Astrocyte of the hippocampus (primary cell): ENCODE measurements at places on chromosomes 2 and 18.

DNA sequence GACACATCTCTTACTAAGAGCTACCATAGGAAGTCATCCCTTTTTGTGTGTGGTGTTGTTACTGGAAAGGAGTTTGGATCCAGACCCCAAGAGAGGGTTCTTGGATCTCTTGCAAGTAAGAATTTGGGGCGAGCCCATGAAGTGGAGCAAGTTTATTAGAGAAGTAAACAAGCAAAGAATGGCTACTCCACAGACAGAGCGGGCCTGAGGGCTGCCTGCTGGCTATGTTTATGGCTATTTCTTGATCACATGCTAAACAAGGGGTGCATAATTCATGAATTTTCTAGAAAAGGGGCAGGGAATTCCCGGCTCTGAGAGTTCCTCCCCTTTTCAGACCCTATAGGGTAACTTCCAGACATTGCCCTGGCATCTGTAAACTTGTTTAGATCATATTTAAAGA, 30.6 kb upstream of the PXDN start:
- no peak for DNase-seq

- no peak for DNase-seq
Observed at GRCh38 chr2:62785216-62785615, 79.7 kb downstream of the EHBP1 start.

DNA sequence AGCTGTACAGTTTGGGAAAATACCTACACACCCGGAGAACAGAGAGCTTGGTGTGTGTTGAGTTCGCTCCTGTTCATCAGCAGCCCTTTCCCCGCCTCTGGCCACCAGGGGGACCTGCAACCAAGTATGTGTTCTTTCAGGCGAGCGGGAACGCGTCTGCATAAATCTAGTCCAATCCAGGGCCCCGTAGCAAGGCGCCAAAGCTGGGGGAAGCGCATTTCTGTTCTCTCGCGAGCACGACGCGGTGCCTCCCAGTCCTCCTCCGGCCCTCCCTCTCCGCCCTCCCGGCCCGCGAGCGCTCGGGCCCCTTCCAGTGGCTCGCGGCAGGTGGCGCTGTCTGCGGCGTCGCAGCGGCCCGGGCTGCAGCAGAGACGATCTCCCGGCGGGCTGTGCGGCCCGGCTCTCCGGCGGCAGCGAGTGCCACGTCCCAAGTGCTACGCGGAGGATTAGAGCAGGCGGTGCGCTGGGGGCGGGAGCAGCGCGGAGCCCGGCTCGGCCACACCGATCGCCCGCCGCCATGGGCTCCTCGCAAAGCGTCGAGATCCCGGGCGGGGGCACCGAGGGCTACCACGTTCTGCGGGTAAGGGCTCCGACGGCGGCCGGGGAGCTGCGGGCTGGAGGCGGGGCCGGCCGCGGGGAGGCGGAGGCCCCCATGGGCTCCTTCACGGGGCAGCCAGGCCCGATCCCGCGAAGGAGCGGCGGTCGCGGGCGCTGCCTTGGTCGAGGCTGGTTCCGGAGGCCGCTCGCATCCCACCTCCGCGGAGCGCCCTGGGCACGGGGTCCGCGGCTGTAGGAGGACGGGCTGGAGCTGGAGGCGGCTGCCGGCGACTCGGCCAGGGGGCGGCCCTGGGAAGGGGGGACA, at the start of gene GORASP2:
TSS of gene GORASP2 (plus strand) at position 430 of the 862 bp plus-strand sequence. CDS start at position 518, 88 bp downstream.
- peak; percentile 100 for DNase-seq

GRCh38 chr18:58692422-58693185, 21.3 kb downstream of the MALT1 start:
- DNase-seq, result no peak

DNA sequence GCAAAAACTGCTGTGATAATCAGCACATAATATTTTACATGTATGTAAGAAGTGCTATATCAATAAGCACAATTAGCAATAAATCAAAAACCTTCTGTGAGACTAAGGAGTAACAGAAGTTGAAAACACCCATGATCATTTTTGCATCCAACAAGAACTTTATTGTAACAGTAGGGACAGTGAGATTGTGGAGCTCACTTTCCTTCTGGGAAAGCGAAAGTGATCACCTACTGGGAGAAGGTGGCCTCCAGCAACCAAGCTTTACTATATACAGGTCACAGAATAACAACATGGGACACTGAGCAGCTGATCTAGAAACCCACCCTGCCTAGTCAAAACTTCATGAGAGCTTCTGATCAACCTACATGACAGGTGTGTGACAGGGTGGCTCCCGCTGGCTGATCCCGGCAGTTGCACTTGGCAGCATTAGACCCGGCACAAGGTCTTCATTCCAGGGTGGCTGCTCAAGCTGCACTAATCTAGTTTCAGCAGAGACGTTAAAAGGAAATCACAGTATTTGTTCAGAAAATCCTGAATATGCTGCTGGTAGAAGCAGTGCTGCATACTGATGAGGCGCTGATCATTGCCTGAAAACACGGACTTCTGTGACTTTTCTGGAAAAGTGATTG, 63.5 kb upstream of the ARL5A start:
- DNase-seq, result peak; percentile 58

GRCh38 chr2:233351423-233351822, 2.9 kb upstream of the DGKD start:
- DNase-seq, result peak; percentile 23

GRCh38 chr2:180006231-180006630, 866 bp downstream of the CWC22 start:
- no peak for DNase-seq

DNA sequence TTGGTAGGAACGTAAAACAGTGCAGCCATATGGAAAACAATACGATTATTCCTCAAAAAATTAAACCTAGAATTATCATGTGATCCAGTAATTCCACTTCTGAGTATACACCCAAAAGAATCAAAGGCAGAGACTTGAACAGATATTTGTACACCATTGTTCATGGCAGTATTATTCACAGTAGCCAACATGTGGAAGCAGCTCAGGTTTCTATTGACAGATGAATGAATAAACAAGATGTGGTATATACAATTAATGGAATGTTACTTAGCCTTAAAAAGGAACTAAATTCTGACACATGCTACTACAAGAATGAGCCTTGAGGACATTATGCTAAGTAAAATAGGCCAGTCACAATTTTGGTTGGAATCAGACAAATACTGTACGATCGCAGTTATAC, 14.2 kb upstream of the RTTN start:
- no peak for DNase-seq

- DNase-seq, result peak; percentile 10
Observed at GRCh38 chr2:133884739-133885381, 316.6 kb upstream of the NCKAP5 start.

DNA sequence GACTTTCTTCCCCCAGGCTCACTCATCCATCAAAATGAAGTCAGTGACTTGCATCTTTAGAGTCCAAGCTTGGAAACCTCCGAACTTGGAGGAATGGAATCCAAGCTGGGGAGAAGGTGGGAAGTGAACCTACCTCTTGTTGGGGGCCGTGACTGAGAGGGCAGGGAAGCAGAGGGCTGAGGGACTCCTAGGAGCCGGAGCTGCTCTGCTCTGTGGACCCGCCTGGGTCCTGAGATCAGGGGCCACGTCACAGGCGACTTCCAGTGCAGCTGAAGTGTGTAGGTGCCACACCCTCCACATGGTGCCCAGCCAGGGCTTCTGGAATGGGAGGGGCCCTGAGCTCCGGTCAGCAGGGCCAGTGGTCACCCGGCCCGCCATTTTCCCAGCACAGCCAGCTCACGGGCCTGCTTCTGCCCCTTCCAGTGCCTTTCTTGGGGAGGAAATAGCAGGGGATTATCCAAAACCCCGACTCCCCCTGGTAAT, 63.4 kb upstream of the OTOS start:
- no peak for DNase-seq

DNA sequence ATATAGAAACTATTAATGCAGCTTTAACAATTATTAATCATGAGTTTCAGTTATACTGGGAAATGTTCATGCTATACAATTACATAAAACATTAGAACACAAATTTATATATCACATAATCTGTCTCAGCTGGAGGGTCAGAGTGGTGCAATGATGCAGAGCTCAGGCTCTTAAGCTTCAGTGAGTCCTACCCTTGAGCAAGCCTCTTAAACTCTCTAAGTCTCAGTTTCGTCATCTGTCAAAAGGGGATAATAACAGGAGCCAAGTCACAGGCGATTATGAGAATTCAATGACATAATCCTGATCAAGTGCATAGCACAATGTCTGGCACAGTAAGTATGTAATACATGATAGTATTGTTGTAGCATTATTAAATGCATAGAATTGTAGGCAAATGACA, 46.0 kb downstream of the LAMA1 start:
- no peak for DNase-seq

- DNase-seq, result peak; percentile 4
Observed at GRCh38 chr2:196248467-196249094, 77.2 kb upstream of the STK17B start.

DNA sequence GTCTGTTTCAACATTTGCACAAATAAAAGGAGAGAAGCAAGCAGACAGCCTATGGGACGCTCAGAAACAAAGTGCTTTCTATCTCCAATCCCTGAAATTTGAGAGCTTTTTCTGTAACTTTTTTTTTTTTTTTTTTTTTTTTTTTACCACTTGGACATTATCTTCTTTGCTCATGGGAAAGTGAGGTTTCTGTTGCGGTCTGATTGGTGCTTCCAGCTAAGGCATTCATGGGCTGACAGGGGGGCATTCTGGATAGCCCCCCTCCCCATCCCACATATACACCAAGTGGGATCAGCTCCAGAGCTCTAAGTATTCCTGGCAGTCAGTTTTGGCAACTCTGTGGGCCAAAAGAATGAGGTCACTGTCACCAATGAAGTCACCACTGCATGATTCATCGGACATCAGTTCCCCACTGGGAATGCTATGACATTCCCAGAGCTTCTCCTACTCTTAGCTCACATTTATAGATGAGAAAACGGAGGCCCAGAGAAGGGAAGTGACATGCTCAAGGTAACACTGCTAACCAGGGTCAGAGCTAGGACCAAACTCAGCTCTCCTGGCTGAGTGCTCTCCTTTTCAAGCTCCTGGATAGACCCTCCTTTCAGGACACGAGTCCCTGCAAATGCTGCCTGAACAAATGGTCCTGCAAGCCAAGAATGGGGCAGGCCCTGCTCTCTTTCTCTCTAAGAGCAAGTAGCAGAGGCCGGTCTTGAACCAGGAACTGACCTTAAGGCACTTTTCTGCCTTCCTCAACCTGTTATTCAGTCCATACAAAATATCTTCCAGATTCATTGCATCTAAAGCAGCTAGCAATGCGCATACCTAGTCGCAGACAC, 61.3 kb downstream of the TMEM247 start:
- peak; percentile 89 for DNase-seq

GRCh38 chr2:45904267-45904945, 252.9 kb downstream of the PRKCE start:
- DNase-seq, result peak; percentile 26

- DNase-seq, result no peak
Observed at GRCh38 chr2:80153151-80153550, 151.4 kb downstream of the LRRTM1 start.

GRCh38 chr2:180446492-180446891, 439.4 kb upstream of the CWC22 start:
- no peak for DNase-seq

DNA sequence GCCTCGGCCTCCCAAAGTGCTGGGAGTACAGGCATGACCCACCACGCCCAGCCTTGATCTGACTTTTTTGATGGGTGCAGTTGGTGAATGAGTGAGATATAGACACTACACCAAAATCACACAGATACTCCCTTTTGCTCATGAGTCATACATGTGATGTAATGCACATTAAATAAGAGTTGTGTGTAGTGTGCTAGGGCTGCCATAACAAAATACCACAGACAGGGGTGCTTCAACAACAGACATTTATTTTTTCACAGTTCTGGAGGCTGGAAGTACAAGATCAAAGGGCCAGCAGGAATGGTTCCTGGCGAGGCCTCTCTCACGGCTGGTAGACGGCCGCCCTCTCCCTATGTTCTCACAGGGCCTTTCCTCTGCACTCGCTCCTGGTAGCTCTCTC, 46.6 kb downstream of the GBX2 start:
- DNase-seq, result no peak

- no peak for DNase-seq
Observed at GRCh38 chr2:127818241-127818640, 7.3 kb upstream of the WDR33 start.

DNA sequence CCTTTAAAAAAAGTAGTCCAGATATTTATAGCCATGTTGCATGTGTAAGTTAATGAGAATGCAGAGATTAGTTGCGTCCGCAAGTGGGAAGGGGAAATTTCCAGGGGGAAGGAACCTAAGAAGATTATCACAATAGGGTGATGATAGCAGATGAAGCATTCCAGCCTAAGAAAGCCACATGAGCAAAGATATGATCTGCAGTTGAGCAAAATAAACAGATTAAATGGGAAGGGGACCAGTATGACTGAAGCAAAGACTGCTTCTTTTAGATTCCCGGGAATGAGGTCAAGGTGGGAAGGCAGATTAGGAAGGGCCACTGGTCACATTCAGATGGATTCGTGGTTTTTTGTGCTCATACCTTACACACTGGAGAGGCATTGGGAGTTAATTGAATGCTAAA, 154.6 kb upstream of the CDH2 start:
- DNase-seq, result no peak

GRCh38 chr18:26488417-26489009, 59.8 kb downstream of the KCTD1 start:
- no peak for DNase-seq

DNA sequence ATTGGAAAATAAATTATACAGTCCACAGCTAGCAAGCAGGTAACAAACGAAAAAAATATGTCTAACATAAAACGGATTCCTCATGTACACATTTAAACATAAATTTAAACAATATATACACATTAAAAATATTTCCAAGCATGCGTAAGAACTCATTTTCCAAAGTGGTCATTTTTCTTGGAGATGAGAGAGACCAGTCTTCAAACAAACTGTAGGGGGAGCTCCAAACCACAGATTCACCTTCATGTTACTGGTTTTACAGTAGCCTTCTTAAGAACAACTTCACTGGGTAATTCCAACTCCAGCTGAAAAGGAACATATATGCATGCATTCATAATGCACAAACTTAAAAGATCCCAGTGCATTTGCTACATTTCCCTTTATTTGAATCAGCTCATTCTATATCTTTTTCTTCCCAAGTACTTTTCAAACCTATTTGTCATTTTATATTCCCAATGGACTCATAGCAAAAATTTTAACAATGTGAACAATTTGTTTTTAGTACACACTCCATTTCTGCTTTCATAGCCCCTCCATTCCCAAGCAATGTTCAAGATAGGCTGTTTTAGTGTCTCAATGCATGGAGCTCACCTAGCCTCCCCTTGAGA, 4.7 kb upstream of the STAMBP start:
- peak; percentile 85 for DNase-seq

GRCh38 chr2:226802573-226802972, 3.0 kb upstream of the IRS1 start:
- DNase-seq, result peak; percentile 84

DNA sequence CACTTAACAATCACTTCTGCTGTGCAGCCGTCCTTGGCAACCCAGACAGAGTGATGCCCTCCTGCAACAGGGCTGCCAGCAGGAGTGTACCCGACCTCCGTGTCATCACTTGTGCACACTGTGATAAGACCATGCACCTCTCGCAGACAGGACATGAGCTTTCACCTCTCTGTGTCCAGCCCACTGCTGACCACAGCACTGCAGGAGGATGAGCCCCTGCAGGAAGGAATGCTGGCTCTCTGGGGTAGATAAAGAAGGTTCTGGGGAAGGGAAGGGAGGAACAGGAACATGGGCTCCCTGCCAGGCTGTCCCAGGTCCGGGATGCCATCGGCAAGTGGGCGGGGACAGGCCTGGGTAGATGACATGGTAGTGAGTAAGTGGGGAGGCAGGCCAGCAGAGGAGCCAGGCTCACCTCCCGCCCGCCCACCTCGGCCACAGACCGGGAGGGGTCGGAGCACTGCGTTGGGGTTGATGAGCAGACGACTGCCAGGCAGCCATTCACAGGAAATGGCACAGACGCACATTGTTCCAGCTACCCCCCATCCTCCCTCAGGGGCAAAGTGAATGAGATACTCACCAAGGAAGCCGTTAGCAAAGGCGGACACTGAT, 18.6 kb upstream of the COL6A3 start:
- peak; percentile 90 for DNase-seq
